ENCODE measurements at places on chromosomes 2 and 18. TPM values are rescaled to one million over a fixed set of nuclear protein-coding genes. Genes with fewer than 3 reads are reported as not detected.

HOXD13 gene
- total RNA-seq: not detected

DNA sequence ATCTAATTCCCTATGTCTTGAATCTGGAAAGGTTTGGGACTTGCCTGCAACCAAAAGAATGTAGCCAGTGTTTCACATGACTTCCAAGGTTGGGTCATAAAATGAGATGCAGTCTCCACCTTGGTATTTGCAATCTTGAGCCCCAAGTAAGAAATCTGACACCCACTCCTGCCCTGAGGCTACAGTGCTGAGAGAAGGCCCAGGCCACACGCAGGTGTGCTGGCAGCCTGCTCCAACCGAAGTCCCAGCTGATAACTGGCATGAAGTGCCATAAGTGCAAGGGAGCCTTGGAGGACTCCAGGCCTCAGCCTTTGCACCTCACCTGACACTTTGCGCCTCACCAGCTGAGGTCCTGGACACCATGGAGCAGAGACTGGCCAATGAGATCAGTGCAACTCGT, 182.7 kb downstream of the ANAPC1 start:
- no peak for DNase-seq
- no peak overlapping the region for H3K27ac ChIP-seq
- H3K27me3 ChIP-seq: no peaks in the 10 kb centered on the region
- H3K4me3 ChIP-seq: no peak overlapping the region
- peaks cover 43% of the 10 kb centered on the region for H3K4me1 ChIP-seq

ABCB11 gene
- 0.04 TPM for total RNA-seq

DNA sequence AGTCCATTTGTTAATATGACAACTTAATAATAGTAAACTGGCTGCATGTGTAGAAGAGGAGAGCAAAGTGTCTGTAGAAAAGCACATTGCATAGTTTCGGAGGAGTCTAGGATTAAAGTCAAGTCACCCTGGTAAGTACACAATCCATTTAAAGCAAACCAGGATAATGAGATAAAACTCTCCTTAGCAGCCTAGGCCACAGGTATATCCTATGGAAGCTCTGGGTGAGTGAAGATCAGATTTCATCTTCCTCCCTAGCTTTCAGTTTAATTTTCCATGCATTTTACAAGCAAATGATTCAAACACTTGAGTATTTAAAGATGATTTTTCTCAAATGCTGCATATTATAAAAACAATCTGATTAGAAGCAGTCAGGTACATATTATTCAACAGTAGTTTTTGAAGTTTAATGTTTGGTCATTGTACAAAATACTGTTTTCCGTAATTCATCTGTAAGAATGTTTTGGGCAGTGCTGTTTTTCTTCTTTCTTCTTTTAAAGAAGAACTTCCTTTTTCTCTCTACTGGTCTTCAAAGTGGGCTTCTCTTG, 10.2 kb downstream of the CERS6 start:
- H3K27ac ChIP-seq: no peak overlapping the region
- no peaks in the 10 kb centered on the region for H3K27me3 ChIP-seq
- peak overlapping the region; percentile 22 for H3K4me3 ChIP-seq
- peaks cover 35% of the 10 kb centered on the region for H3K4me1 ChIP-seq

- H3K36me3 ChIP-seq: no peaks in the 10 kb centered on the region
- DNase-seq: no peak
- H3K27ac ChIP-seq: no peak overlapping the region
- no peak overlapping the region for H3K4me3 ChIP-seq
- H3K27me3 ChIP-seq: no peaks in the 10 kb centered on the region
Measured at GRCh38 chr2:102185347-102185746, 1.5 kb upstream of the IL1RL2 start.

OR6B2 gene
- total RNA-seq: not detected

DNA sequence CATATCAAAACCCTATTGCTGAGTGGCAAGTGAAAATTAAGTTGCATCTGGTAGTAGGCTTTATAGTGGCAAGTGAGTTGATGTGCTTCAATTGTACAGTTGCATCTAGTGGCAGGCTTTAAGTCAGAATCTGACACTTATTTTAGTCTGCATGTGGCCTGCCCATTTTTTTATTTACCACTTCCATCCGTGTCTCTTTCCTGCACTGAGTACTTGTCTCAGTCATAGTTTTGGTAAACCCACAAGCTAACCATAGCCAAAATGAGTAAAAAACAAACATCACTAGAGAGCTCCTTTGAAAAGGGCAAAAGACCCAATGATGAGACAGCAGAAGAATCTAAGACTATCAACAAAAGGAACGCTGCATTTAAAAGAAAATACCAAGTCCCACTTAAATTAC, 96.0 kb upstream of the CRACDL start:
- no peak overlapping the region for H3K4me3 ChIP-seq
- H3K27me3 ChIP-seq: no peaks in the 10 kb centered on the region
- no peak for DNase-seq
- no peaks in the 10 kb centered on the region for H3K36me3 ChIP-seq
- H3K4me1 ChIP-seq: no peaks in the 10 kb centered on the region

GALM gene
- total RNA-seq: 3.6 TPM

GRCh38 chr2:201962774-201963562, 70.7 kb upstream of the FZD7 start:
- H3K4me1 ChIP-seq: no peaks in the 10 kb centered on the region
- DNase-seq: no peak
- no peaks in the 10 kb centered on the region for H3K36me3 ChIP-seq
- H3K4me3 ChIP-seq: no peak overlapping the region
- no peaks in the 10 kb centered on the region for H3K27me3 ChIP-seq
- H3K27ac ChIP-seq: no peak overlapping the region

ADGRF3 gene
- 0.48 TPM for total RNA-seq

ALLC gene
- not detected for total RNA-seq

PPM1B gene
- total RNA-seq: 170 TPM

M1AP gene
- not detected for total RNA-seq

DNA sequence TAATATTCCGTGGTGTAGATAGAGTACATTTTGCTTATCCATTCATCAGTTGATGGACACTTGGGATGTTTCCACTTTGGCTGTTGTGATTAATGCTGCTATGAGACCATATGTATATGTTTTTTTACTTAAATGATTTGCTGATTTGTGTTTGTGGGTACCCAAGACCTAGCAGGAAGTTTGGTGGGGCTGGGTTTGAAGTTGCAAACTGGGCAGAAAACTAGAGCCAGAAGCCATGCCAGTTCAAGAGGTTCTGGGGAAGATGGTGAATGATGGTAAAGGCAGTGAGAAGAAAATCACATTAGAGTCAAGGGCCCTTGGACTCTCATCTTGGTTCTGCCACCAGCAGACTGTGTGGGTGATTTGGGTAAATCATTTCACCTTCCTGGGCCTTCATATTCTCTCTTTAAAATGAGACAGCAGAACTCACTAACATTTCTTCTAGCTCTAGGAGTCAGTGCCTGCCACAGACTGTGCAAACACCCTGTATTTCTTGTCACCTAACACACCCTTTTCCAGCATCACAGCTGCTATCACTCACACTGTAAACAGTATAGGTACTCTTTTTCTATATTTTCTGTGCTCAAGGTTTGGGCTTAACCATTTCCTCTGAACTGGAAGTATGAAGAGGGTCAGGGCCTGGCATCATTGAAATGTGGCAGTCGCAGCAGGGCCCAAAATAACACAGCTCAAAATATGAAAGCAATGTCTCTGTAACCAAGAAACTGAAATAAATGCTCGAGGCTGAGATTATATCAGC, 8.4 kb upstream of the CTLA4 start:
- H3K36me3 ChIP-seq: no peaks in the 10 kb centered on the region
- H3K4me1 ChIP-seq: no peaks in the 10 kb centered on the region
- H3K27ac ChIP-seq: no peak overlapping the region
- H3K27me3 ChIP-seq: no peaks in the 10 kb centered on the region

DNA sequence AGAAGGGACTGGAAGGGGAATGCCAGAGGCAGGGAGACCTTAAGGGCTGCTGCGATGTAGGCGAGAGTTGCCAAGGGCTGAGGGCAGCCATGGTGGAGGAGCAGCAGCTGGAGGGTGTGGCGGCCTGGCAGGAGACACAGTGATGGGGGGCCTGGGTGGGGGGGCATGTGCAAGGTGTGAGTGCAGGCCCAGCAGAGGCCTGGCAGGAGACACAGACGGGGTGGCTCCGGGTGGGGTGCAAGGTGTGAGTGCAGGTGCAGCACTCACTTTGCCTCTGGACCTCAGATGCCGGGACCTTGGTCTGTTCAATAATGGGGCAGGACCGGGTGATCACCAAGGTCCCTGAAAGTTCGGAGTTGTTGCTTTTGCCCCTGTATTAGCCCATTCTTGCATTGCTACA, 76.2 kb upstream of the ODC1 start:
- no peak overlapping the region for H3K27ac ChIP-seq
- no peaks in the 10 kb centered on the region for H3K4me1 ChIP-seq
- H3K36me3 ChIP-seq: no peaks in the 10 kb centered on the region
- no peak overlapping the region for H3K4me3 ChIP-seq
- H3K27me3 ChIP-seq: no peaks in the 10 kb centered on the region

MEP1B gene
- not detected for total RNA-seq

- H3K36me3 ChIP-seq: no peaks in the 10 kb centered on the region
- no peaks in the 10 kb centered on the region for H3K27me3 ChIP-seq
- H3K27ac ChIP-seq: no peak overlapping the region
- H3K4me3 ChIP-seq: no peak overlapping the region
Measured at GRCh38 chr2:211534632-211535031, 978.2 kb downstream of the CPS1 start.

DNA sequence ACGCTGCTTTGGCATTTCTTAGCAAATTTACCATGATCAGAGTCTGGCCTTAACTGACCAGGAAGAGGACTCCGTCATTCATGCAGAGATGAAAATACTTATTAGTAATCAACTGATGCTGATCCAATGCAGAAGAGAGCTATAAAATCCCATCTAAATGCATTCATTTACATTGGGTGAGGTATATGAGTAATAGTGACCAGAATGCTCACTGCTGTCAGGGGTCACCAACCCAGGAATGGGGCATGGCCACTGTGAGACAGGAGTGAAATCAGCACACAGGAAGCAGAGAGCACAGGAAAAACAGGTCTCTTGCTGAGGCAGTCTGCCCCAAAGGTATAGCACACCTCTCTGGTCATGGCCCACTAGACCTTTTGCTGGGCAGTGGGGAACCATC, 68.1 kb upstream of the TMEM247 start:
- H3K27me3 ChIP-seq: no peaks in the 10 kb centered on the region
- no peak overlapping the region for H3K4me3 ChIP-seq
- no peak overlapping the region for H3K27ac ChIP-seq
- no peak for DNase-seq

NDC80 gene
- total RNA-seq: 0.17 TPM

DNA sequence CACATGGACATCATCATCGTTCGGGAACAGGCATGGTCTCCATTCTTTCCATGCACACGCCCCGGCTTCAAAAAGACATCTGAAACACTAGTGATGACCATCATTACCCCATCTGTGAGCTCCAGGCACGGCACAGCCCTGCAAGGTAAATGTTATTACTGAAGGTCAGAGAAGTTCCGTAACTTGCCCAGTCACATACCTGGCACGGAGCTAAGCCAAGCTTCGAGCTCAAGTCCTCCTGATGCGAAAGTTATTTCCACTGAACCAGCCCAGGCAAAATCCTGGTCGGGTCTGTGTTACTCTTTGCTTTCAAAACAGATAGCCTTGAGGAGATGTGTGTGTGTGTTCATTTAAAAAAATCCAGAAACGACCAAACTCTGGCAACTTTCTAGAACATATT, 22.8 kb downstream of the FHL2 start:
- H3K27me3 ChIP-seq: no peaks in the 10 kb centered on the region
- DNase-seq: no peak
- H3K27ac ChIP-seq: peak overlapping the region; percentile 79
- H3K4me3 ChIP-seq: no peak overlapping the region
- H3K4me1 ChIP-seq: peaks cover 78% of the 10 kb centered on the region

All from psoas muscle (tissue), 8 donors.